ENCODE measurements at places on chromosomes 4 and X.

DNA sequence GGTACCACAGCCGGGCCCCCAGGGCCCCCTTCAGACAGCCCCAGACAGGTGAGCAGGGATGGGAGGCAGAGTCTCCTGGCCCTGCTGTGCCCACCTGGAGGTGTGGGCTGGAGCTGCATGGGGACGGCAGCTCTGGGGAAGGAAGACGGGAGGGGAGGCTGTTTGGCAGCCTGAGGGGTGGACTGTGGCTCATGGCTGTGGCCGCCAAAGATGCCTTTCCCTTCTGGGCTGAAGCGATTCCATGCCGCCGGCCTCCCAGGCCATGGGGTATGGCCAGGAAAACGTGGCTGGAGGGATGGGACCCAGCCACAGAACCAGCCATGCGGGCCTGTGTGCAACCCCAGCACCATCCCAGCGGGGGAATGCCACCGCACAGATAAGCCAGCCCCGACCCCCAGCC, 65.7 kb downstream of the FAM53A start:
- no peak for DNase-seq

- no peak for DNase-seq
These were observed 234.8 kb downstream of the SCFD2 start for GRCh38 chr4:53130896-53131561.

- no peak for DNase-seq
These were observed 396.0 kb upstream of the SMIM31 start for GRCh38 chr4:164357957-164358356.

GRCh38 chr4:3514806-3515501, 17.3 kb downstream of the LRPAP1 start:
- no peak for DNase-seq

- no peak for DNase-seq
These were observed 20.1 kb upstream of the SASH3 start for GRCh38 chrX:129759576-129760061.

Data from GM18507 (cell line).